ENCODE measurements at places on chromosomes 2 and 18.

DNA sequence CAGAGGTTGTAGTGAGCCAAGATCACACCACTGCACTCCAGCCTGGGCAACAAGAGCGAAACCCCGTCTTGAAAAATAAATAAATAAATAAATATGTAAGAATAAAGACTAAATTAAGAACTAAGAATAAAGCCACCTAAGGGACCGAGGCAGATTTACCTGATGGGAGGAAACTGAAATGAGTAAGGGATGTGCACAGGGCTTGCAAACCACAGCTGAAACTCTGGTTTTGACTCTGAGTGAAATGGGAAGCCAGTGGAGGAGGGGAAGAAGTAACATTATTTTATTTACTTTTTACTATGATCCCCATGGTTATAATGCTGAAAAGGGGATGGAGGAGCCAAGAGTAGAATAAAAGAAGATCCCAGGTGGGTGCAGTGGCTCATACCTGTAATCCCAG is 107.3 kb downstream of the CABYR start:
- DNase-seq: no peak

- no peak for DNase-seq
These were observed 92.0 kb downstream of the CDCA7 start for GRCh38 chr2:173446722-173447121.

- DNase-seq: peak; percentile 76
These were observed 83.0 kb upstream of the CHRNA1 start for GRCh38 chr2:174846941-174847938.

- DNase-seq: no peak
These were observed 53.3 kb downstream of the CCDC148 start for GRCh38 chr2:158403237-158403636.

DNA sequence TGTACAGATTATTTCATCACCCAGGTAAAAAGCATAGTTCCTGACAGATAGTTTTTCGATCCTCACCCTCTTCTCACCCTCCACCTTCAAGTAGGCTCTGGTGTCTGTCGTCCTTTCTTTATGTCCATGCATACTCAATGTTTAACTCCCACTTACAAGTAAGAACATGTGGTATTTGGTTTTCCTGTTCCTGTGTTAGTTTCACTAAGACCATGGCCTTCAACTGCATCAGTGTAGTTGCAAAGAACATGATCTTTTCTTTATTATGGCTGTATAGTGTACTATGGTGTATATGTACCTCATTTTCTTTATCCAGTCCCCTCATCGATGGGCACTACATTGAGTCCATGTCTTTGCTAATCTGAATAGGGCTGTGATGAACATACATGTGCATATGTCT is 184.2 kb downstream of the KCNJ3 start:
- no peak for DNase-seq

DNA sequence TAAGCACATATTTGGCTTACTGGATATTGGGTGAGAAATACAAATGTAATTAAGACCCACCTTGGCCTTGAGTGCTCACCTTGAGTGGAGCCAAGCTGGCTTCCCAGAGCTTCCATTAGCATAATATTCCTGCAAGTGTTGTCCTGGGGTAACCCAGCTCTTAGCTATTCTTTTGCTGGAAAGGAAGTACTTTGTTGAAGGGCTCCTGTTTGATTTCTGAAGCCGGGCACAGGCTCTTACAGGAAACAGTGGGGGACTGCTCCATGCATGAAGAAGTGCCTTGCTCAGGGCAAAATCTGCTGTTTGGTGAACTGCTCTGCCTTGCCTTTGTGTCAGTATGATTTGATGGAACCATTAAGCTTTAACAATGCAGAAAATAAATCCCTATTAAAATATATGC is 325.4 kb downstream of the SMAD2 start:
- DNase-seq: no peak

GRCh38 chr2:53265544-53266299 is 501.9 kb upstream of the CHAC2 start:
- DNase-seq: no peak

DNA sequence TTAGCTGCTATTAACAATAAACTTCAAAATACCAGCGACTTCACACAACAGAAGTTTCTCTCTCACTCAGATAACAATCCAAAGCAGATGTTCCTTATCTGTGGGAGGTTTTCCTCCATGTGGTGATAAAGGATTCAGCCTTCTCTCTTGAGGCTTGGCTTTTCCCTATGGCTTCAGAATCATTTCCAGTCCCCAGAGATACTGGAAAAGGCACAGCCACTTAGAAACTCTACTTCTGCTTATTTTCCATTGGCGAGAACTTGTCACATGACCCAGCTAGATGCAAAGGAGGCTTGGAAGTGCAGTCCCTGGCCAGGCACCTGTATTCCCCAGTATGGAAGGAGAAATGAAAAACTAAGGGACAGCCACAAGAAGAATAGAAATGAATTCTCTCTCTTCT is 344.8 kb downstream of the MTX2 start:
- no peak for DNase-seq

DNA sequence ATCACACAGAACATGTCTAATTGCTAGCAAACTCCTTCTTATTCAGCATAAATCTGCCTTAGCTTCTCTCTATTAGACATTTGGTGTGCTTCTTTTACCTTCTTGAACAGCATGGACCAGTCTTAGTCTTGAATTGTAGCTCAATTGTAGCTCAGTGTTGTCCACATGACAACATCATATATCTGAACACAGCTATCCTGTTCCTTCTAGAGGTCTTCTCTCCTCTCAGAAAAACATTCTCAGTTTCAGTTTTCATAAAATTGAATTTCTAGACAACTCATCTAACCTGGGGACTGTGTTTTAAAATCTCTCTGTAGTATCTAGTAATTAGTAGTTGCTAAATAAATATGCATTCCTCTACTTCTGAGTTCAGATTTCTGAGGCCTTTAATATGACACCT is 47.6 kb downstream of the CPO start:
- DNase-seq: no peak

GRCh38 chr18:35479911-35480586 is 17.7 kb downstream of the INO80C start:
- DNase-seq: no peak

GRCh38 chr18:66752733-66753132 is 148.8 kb upstream of the CDH19 start:
- no peak for DNase-seq

- no peak for DNase-seq
These were observed 46.4 kb upstream of the MRPL33 start for GRCh38 chr2:27724905-27725701.

DNA sequence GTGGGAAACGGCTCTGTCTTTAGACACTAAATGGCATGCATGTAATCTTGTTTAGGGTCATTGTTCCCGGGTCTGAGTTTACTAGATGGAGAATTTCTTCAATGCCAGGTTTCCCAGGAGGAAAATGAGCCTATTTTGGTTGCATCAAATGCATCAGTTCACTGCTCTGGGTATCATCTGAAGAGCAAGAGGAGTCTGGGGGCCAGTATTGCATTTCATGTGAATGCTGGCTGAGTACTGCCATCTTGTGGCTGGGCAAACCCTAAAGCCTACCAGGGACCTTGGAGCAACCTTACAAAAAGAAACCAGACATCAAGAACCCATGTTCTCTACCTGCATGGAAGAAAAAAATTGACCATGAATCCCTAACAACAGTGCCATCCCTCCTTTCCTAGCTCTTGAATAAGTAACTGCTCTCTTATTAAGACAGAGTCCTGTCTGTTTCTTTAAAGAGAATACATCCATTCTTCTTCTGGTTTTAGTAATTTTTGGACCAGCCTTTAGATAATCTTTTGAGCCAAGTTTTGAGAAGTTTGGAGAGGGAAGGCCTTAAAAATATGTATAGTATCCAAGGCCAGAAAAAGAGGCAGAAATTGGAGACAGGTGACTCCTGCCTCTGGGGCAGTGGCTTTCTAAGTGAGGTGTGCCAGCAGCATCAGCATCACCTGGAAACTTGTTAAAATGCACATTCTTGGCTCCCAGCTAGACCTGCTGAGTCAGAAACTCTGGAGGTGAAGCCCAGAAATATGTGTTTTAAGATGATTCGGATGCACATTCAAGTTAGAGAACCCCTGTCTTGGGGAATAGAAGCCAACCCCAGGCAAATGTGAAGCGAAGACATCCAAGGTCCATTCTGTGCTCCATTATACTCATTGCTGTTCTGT is 261.0 kb upstream of the CXCR4 start:
- peak; percentile 11 for DNase-seq

- no peak for DNase-seq
These were observed 127.3 kb downstream of the PRKCE start for GRCh38 chr2:45778720-45779171.

GRCh38 chr18:306608-307255 is 38.9 kb upstream of the THOC1 start:
- DNase-seq: no peak

GRCh38 chr2:195533771-195534642 is 123.0 kb upstream of the SLC39A10 start:
- DNase-seq: no peak

GRCh38 chr2:188668017-188668680 is 306.0 kb upstream of the COL3A1 start:
- DNase-seq: peak; percentile 88

DNA sequence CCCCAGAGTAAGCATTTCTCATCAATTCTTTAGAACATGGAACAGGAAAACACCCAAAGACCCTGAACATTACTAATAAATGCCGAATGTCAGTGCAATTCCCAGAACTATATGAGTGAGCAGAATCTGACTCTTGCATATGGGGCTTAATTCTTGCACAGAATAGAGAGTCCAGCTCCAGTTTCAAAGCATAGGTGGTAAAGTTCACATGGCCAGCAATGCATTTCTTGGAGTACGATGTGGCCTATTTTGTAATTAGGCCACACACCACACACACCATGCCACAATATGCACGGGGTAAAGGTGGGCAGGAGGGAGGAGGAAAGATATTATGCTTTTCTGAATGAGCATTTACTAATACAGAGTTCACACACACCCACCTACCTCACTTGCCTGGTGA is 56.5 kb downstream of the PLA2R1 start:
- no peak for DNase-seq

DNA sequence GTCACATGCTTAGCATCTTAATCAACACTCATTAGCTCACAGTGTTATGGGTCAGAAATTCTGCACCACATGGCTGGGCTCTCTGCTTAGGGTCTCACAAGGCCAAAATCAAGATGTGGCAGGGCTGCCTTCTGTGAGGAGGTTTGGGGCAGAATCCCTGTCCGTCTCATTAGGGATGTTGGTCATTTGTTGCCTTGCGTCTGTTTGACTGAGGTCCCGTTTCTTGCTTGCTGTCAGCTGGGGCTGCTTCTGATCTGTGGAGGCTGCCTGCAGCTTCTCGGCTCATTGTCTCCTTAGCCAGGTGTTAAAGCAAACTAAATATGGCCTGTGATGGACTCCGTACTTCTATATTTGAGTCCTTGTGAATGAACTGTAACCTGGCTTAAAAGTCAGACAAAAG is 146.5 kb downstream of the NDUFA10 start:
- DNase-seq: no peak

- DNase-seq: no peak
These were observed 477.2 kb upstream of the VRK2 start for GRCh38 chr2:57569396-57569795.

- DNase-seq: no peak
These were observed 701.8 kb downstream of the SUCLG1 start for GRCh38 chr2:83757329-83757728.

DNA sequence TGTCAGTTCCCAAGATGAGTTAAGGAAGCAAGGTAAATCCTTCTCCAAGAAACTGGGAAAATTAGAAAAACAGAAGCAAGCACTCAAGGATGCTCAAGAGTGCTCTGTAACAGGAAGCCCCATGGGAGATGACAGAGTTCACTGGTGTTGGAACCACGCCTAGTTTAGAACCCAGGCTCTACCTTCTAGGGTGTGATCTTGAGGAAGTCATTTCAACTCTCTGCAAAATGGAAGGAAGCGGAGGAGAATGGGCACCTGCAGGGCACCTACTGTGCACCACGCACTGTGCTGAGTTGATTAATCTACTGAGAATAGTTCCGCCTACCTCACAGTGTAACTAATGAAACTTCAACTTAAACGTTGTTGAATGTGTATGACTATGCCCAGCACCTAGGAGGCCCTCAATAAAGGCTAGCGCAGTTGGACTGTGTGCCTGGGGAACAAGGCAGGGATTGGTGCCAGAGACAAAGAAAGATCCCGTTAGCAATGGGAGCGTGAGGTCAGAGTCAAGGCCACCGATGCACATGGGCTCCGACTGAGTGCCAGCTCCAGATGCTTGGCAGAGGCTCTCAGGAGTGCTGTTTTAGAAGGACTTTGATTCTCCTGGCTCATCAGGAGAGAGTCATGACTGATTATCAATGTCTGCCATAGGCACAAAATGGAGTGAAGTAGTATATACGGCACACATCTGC is 93.7 kb downstream of the MAPK4 start:
- no peak for DNase-seq

DNA sequence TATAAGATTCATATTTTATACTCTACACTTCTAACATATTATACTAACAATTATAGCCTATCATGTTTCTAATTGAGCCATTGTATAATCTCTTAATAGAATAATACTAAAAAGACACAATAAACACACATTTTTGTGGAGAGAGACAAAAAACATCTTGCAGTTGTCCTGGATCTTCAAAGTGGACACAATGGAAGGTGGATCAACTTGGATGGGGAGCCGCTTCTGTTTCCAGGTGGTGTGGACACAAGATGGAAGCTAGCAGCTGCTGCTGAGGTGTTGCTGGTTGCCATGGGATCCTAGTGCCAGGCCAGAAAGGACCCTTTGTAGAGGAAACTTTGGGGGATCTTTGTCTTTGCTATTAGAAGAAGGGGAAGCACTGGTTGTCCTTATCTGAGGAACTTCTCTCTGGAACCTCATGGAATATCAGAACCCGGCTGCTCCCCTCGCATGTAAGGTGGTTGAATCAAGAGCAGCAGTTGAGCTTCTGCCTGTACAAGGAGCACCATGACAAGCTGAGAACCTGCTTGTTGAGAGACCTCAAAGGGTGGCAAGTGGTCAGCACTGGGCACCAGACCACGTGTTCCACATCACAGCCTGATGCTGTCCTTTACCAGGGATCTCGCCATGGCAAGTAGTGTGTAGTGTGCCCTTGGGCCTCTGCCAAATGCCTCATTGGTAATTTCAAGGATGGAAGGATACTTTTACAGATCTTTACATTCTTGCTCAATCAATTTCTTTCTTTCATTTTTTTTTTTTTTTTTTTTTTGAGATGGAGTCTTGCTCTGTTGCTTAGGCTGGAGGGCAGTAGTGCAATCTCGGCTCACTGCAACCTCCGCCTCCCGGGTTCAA is 232.2 kb downstream of the MYCN start:
- no peak for DNase-seq

- DNase-seq: no peak
These were observed 73.7 kb downstream of the RFTN2 start for GRCh38 chr2:197601726-197602125.

- DNase-seq: no peak
These were observed 5.2 kb downstream of the TTC39C start for GRCh38 chr18:24019641-24020331.

Measured in retinal pigment epithelial cell (primary cell).